Stimulated activated CD8-positive, alpha-beta memory T cell treated with anti-CD3 and anti-CD28 coated beads, Interleukin-7, amount 100 ng/mL, for 4 hours (primary cell): ENCODE measurements at places on chromosomes 4 and X.

DNA sequence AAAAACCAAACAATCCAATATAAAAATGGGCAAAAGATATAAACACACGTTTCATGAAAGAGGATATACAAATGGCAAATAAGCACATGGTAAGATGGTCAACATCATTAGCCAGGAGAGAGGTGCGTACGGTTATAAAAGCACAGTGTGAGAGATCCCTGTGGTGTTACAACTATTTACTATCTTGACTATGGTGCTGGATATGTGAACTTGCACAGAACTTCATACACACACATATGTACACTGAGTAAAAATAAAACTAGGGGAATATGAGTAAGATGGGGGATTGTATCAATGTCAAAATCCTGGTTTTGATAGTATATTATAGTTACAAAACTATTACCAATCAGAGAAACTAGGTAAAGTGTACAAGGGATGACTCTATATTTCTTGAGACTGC lies 8.4 kb downstream of the FBXO8 start:
- no peak for DNase-seq

DNA sequence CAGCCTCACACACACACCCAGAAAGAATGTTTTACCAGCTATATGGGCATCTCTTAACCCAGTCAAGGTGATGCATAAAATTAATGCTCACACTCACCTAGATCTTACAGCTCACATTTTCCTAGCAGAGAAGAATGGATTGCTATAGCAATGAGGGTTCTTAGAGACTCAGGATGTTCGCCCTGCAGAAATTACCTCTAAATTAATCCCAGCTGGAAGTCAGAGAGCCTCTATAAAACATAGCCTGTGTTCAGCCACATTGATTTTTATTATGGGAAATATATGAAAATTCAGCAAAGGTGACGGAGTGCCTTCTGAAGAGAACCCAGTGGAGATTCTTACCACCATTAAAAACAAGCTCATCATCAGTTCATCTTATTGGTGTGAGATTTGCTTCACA lies 528.3 kb upstream of the ZFP42 start:
- DNase-seq: no peak

GRCh38 chrX:15748841-15749240 lies 10.8 kb downstream of the CA5B start:
- no peak for DNase-seq

GRCh38 chrX:74259885-74260491 lies 44.0 kb upstream of the ZCCHC13 start:
- no peak for DNase-seq
